NCI-H748 treated with DMSO at 0.1 percent for 48 hours (cell line): ENCODE measurements at places on chromosomes 6 and 20.

- no peak for DNase-seq
Observed at GRCh38 chr20:41452226-41452625, 85.6 kb upstream of the EMILIN3 start.

- no peak for DNase-seq
Observed at GRCh38 chr20:391041-391711, 10.6 kb downstream of the TRIB3 start.

GRCh38 chr20:58473453-58474425 lies 41.5 kb downstream of the APCDD1L start:
- no peak for DNase-seq

GRCh38 chr6:104888066-104888465 lies 28.3 kb upstream of the HACE1 start:
- DNase-seq: no peak
